ENCODE measurements at places on chromosomes 11 and 22.

DNA sequence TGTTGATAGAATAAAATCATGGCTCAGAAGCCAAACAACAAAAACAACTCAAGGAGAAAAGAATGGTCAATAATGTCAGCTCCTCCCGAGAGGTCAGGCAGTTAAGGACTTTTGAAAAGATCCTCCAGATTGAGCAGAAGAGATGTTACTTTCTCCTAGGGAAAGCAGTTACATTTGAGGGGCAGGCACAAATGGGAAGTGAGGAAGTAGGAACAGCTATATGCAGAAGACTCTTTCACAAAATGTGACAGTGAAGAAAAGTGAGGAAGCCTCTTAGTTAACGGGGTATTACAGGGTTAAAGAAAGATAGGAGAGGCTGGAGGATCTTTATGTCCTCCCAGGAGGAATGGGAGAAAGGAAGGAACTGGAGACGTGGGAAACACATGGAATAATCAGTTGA is 3.4 kb downstream of the DCHS1 start:
- no peak for DNase-seq

GRCh38 chr11:44575288-44575672 is 9.8 kb downstream of the CD82 start:
- DNase-seq: no peak

DNA sequence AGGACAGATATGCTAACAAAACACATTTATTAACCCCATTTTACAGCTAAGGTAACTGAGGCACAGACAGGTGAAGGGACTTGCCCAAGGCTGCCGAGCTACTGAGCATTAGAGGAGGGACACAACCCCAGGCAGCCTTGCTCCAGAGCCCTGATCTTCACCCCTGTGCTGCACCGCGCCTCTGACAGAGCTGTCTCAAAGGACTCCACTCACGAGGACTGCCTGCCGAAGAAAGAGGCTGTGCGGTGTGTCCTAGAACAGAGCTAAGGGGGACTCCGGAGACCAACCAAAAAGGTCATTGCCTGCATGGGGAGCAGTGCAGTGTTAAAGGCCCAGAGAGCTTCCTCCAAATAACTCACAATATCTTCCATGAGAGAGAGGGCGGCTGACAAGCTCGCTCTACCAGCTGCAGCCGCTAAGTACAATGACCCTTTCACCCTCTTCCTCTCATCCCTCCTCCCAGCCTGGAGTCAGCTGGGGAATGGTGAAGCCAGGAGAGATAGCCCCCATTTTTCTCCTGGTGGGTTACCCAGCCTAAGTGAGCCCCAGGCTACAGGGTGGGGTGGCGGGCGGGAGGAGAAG is 119.2 kb downstream of the DSCAML1 start:
- DNase-seq: no peak

- no peak for DNase-seq
Observed at GRCh38 chr11:6542727-6543126, 45.6 kb downstream of the DNHD1 start.

DNA sequence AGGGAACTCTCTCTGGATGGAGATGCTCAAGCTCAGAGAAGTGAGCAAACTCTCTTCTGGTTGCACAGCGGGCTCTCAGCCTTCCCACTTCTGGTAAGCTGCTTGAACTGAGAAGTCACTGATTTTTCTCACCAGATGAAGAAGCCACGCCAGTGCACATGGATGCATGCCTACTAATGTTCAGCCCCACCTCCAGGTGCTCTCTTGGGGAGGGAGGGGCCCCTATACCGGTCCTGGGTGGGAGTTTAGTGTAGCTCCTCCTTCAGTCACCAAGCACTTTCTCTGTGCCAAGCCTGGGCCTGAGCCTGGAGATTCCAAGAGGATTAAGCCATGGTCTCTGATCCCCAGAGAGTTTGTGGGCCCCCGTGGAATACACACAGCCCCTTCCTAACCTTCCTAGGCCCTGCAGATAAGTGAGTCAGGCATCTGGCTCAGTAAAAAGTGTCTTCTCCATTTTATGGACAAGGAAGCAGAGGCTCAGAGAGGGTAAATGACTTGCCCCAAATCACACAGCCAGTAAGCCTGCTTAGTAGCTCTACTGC is 142.2 kb downstream of the ST3GAL4 start:
- peak; percentile 26 for DNase-seq

DNA sequence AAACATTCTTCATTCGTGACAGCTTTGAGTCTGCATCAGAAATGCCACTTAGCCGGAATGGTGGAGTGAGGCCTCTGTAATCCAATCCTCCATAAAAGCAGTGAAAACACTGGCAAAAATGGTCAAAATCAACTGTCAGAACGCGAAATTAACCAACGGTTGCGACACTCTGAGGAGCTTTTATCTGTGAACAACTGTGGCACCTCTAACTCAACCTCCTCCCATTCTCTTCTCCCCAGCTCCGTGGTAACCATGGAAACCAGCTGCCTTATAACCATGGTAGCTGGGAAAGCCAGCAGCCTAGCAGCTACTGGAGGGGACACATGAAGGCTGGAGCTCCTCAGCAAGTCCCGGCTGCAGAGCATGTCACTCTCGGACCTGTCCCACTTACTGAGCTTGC is 20.3 kb downstream of the AP2A2 start:
- no peak for DNase-seq

- DNase-seq: no peak
Observed at GRCh38 chr11:94866936-94867795, 99.0 kb downstream of the AMOTL1 start.

DNA sequence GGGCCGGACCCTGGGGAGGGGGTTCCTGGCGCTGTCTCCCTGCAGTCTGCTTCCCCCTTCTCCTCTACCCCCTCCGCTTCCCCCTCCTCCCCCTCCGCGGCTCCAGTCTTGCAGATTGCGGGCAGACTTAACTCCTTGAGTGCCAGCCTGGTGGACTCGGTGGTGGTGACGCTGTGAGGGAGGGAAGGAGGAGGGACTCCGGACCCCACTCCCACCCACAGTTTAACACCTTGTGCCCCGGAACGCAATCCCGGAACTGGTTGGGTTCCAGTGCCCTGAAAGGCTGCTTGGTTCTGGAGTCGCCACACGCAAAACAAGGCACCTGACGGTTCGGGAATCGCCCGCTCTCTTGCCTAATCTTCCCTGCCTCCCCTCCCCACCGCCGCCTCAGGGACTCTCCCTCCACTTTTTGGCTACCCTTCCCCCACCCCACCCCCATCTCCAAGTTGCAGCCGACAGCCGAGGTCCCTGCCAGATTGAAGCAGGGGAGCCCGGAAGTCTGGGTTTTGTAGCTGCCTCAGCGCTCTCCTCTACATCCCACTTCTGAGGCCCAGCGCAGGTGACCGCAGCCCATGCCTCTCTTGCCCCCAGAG is 3.9 kb upstream of the BCL9L start:
- DNase-seq: peak; percentile 95

DNA sequence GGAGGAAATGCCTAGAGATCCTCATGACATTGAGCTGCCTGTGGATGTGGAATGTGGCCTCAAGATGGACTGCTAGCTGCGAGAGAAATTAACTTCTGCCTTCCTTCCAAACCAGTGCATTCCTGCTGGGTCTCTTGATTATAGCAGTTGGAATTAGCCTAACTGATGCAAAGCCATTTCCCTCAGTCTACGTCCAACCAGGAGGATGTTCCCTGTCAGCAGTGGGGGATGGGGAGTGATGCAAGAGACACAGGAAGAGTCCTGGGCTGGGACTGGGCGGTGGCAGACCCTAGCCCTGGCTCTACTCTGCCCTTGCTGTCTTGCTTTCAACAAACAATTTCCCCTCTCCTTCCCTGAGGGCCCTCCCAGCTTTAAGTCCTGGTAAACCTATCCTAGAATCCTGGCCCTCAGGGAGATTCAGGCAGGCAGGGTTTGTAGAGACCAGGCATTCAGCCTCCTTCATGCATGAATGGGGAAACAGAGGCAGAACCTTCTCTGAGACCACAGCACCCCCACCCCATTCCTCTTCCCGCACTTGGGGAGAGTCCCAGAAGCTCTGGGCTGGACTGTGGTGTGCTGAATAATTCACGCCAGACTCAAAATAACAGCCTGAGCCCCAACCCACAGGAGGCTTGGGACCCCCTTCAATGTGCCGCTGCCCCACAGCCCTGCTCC is 17.0 kb downstream of the C11orf96 start:
- no peak for DNase-seq

DNA sequence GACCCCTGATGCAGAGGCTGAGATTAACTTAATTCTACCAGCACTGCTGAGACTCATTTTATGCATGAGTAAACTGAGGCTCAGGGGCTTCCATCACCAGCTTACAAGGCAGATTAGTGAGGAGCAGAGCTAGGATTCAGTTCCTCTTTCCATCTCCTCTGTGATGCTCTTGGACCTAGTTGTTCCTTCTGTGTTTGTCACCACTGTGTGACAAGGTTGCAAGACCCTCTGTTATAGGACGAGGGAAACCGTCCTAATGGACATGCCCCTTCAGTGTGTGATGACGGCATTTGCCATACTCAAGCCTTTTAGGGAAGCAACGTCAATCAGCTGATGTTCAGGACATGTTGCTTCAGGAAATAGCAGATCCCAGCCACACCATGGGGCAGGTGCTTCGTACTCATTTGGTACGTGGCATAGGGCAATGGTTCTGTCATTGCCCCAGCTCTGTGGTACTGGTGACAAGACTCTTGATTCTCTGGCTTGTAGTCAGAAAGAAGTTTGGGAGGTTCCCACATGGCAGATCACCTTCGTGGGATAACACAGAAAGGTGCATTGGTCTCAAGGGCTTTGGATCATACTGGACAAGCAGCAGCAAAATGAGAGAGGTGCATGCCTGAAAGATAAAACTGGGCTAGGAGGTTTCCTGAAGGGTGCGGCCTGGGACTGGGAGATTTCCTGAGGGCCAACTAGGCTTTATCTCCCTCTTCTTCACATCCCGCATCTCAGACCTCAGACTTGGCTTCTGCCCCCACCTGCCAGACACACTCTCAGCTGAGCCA is 23.9 kb upstream of the CD44 start:
- DNase-seq: no peak

GRCh38 chr11:16365581-16366228 is 9.4 kb upstream of the SOX6 start:
- DNase-seq: no peak

GRCh38 chr11:36594316-36594989 is at the start of gene IFTAP:
IFTAP (plus strand) TSS chr11:36594502; CDS start chr11:36610104, 15,602 bp downstream.
- peak; percentile 78 for DNase-seq

GRCh38 chr11:30830681-30831080 is 244.5 kb upstream of the MPPED2 start:
- DNase-seq: no peak

GRCh38 chr11:73140213-73141030 is 1.7 kb downstream of the FCHSD2 start:
- no peak for DNase-seq

GRCh38 chr11:45037434-45038005 is 86.8 kb upstream of the TP53I11 start:
- no peak for DNase-seq

Data from left hindlimb (tissue), 1 donor.